ENCODE measurements at places on chromosomes 4 and X.
A peak's percentile ranks its signal among the peaks of the same experiment; 100 is the strongest.

DNA sequence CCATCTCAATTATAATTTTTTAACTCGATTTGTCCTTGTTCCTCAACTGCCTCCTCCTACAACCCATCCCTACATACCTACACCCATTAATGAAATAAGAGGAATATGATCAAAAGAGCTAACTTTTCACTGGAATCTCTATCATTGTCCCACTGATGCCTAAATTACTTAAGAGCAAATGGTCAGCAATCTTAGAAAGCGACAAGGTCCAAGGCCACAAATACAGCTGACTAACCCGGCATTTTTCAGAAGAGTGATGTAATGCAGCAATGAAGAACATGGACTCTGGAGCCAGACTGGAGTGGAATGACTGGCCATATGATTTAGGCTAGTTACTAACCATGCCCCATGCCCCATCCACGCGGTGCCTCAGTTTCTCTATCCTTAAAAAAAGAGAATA lies 56.2 kb downstream of the PPA2 start:
- peak; percentile 8 for DNase-seq

GRCh38 chr4:2630556-2631273 lies 94.3 kb downstream of the FAM193A start:
- no peak for DNase-seq

- DNase-seq, result no peak
Measured at GRCh38 chr4:169305173-169305572, 34.4 kb upstream of the SH3RF1 start.

- DNase-seq, result no peak
Measured at GRCh38 chr4:8459867-8460445, 19.4 kb downstream of the TRMT44 start.

- DNase-seq, result peak; percentile 24
Measured at GRCh38 chr4:22477136-22477812, 38.6 kb downstream of the ADGRA3 start.

- no peak for DNase-seq
Measured at GRCh38 chr4:104915373-104915772, 231.3 kb upstream of the TET2 start.

DNA sequence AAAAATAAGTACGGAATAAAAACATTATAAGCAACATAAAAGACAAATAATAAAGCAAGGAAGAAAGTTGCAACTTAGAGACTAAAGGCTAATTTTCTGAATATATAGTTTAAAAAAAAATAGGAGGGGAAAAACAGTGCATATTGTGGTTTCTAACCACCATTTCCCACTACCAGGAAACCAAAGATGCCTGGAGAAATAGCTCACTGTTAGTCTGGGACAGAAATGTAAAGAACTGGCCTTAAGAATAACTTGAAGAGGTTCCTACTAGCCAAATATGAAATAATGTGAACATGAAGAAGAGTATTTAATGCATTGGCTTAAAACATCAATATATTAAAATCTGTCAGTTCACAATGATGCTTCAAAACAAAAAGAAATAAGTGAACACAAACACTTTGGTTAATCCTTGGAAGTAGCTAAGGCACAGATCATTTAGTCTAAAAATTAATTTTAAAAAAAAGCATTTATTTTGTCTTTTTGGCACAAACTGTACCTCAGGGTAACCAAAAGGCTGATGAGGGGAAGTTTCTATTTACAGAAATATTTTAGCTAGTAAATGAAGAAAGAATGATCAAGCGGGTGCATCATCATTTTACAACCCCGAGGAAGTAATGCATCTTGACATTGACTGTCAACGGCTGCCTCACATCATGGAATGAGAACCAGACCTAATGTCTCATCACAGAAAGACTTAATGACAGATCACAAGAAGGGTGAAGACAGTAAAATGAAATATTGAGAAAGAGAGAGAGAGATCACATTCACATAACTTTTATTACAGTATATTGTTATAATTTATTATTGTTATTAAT lies 297.2 kb upstream of the LDB2 start:
- peak; percentile 4 for DNase-seq

GRCh38 chr4:88765729-88766128 lies 68.1 kb upstream of the NAP1L5 start:
- DNase-seq, result peak; percentile 81

- DNase-seq, result no peak
Measured at GRCh38 chr4:13108096-13108495, 376.0 kb downstream of the RAB28 start.

GRCh38 chr4:26074712-26075430 lies 160.9 kb downstream of the SMIM20 start:
- DNase-seq, result no peak

DNA sequence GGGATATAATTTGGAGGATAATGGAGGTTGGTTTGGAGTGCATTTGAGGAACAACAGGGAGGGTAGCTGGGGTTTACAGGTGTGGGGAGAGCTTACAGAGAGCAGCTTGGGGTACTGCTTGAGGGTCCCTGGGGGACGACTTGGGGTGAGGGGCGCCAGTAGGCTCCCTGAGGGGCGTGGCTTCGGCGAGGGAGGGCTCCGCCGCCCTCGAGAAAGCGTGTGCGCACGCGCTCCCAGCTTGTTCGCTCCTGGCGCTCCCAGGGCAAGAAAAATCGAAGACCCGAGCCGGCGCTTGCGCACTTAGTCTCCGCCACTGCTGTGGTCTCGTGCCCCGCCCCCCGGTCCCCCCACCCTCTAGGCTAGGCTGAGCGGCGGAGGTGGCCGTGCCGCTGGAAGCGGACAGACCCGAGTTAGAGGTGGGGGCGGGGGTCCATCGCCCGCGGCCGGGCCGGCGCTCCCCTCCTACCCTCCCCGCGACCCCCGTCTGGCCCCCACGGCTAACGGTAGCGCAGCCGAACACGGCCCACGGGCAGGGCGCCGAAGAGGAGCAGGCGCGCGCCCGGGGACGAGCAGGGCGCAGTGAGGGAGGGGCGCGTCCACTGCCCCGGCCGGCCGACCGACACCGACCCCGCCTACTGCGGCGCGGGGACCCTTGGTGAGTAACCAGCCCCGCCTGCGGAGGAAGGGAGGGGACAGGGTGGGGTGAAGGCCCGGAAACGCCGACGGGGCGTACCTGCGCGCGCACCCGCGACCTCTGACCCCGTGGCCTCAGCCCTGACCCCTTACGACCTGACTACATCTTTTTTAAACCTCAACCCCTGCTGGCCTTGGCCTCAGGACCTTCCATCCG lies 5.4 kb upstream of the CCDC120 start:
- no peak for DNase-seq

GRCh38 chr4:88967883-88968331 lies 89.1 kb downstream of the FAM13A start:
- DNase-seq, result no peak

DNA sequence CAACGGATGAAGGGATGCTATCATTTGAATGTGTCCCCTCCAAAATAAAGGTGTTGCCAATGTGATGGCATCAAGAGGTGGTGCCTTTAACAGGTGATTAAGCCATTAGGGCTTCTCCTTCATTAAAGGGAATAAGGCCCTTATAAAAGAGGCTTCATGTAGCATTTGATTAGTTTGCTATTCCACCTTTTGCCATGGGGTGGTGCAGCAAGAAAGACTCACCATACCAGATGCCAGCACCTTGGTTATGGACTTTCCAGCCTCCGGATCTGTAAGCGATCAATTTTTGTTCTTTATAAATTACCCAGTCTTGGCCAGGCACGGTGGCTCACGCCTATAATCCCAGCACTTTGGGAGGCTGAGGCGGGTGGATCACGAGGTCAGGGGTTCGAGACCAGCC lies 7.9 kb upstream of the SLC25A43 start:
- DNase-seq, result no peak

DNA sequence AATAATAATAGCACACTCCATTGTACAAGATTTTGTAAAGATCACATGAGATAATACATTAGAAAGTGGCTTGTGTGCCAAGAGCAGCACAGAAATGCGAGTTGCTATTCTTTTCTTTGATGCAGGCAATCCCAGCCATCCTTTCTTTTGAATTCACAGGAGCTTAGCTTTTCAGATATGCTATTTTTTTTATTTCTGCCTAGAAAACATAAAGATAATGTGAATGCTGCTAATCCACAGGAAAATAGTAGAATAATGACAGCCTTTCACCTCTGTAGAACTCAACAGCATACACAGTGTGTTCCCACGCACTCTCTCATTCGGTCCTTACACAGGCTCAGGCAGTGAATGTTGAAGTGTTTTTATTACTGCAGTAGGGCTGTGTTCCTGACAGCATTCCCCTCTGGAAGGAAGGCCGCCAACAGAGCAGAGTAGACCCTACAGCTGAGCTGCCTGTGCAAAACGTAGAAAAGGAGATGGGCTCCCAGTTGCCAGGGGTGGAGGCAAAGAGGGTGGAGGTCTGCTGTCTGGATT lies 138.8 kb upstream of the TAPT1 start:
- no peak for DNase-seq

DNA sequence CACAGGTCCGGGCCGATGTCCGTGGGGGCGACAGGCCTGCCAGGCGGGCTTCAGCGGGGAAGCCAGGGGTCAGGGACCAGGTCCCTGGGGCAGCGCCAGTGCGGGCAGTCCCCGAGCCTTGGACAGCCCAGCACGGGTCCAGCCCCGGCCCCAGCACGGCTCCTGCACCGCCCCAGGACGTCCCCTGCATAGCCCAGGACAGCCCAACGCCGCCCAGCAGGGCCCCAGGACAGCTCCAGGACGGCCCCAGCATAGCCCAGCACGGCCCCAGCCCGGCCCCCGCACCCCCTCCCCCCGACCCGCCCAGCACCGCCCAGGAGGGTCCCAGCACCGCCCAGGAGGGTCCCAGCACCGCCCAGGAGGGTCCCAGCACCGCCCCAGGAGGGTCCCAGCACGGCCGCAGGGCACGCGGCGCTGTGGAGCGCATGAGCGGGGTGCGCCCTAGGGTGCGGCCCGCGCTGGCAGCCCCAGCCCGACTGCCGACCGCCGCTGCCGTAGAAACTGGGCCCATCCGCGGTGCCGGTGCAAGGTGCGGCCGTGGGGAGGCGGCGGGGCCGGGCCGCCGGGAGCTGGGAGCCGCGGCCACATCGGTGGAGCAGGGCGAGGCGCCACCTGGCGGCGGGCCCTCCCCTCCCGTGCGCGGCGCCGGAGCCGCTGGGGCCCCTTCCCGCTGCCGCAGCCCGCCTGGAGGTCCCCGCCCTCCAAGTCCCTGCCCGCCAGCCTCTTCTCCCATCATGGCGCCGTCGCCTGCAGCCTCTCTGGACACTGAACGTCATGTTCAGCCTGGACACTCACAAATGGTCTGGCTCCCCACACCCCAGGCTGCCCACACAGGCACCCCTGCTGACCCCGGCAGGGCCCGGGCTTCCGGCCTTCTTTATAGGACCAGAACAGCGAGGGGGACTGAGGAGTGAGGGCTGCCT lies 106.8 kb upstream of the NKX1-1 start:
- DNase-seq, result no peak

- no peak for DNase-seq
Measured at GRCh38 chrX:34279866-34280560, 147.9 kb upstream of the FAM47A start.

DNA sequence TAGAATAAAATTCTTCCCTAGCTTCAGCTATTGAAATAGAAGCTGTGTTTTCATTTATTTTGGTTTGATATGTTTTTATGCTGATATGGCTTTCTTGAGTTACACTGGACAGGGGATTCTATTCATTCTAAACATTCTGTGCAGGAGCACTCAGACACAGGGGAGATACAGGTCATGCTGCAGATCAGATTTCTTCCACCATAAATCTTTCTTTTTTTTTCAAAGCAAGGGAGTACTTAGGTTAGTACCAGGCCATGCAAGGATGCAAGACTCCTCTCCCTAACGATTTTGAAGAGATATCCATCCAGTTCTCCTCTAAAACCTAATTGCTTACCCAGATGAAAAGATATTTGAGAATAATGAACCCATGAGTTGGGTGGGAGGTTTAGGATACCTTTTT lies 21.4 kb downstream of the ETDC start:
- no peak for DNase-seq

- DNase-seq, result no peak
Measured at GRCh38 chrX:78105944-78106650, 2.0 kb downstream of the PGK1 start.

DNA sequence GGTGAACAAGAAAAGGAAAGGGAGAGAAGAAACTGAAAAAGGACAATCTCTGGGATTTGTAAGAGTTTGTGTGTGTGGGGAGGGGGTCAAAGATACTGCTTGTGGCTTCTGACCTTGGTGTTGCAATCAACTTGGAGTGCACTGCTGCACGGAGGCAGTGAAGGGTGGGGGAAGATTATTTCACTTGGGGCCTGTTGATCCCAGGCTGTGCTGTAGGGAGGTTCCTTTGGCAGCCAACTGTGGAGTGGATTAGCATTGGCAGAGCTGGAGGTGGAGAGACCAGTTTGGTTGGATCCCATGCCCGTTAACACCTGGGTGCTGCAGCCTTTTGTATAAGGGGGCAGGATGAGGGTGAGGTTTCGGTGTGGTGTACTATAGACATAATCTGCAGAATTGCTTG lies 38.2 kb downstream of the AFF1 start:
- DNase-seq, result no peak

- DNase-seq, result no peak
Measured at GRCh38 chrX:13700380-13700779, 11.5 kb downstream of the RAB9A start.

DNA sequence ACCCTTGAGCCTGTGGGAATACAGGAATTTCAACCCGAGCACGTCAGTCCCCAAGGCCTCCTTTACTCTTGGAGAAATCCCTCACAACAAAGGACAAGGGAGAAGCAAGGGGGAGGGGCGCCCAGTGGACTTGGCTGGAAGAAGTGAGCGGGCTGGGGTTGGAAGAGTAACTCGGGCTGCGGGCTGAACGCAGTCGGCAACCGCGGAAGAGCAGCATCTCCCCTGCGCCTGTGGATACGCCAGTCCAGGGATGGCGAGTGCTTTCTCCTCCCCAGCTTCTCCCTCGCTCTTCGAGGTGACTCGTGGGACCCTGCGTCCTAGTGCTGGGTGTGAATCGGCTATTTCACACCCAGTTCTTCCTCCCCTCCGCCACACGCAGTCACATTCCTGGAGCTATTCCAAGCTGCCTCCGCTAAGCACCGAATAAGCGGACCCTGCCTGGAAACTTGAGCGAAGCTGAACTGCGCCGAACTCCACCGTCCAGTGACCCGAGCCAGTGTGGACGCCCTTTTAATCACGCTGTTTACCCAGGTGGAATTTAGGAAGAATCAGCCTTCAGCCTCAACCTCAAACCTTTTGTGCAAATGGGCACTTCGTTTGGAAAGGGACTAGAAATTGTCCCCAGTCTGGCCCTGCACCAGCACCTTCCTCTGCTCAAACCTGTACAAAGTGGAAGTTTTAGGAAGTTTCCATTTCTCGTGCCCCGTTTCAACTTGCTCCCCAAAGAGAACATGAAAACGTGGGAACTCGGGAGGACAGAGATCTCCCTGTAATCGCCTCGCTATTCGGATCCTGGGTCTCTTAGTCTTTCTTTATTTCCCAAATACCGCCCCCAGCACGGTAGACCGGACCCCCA lies 64.3 kb upstream of the WDR17 start:
- no peak for DNase-seq

DNA sequence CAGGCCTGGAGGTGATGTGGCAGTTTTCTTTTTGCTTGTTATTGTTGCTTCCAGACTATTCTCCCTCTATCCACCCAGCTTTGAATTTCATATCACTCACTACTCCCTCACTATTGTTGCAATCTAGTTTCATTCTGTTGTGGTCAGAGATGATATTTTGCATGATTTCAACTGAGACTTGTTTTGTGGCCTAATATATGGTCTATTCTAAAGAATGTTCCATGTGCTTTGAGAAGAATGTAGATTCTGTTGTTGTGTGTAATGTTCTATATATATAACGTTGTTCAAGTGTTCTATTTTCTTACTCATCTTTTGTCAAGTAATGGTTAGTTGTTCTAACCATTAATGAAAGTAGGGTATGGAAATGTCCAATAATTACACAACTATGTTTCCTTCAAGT lies 59.0 kb downstream of the THOC2 start:
- DNase-seq, result no peak

GRCh38 chr4:79682801-79683530 lies 274.9 kb upstream of the GK2 start:
- no peak for DNase-seq
